Left ventricle myocardium superior (tissue), 1 donor: ENCODE measurements at places on chromosomes 6 and 20.

DNA sequence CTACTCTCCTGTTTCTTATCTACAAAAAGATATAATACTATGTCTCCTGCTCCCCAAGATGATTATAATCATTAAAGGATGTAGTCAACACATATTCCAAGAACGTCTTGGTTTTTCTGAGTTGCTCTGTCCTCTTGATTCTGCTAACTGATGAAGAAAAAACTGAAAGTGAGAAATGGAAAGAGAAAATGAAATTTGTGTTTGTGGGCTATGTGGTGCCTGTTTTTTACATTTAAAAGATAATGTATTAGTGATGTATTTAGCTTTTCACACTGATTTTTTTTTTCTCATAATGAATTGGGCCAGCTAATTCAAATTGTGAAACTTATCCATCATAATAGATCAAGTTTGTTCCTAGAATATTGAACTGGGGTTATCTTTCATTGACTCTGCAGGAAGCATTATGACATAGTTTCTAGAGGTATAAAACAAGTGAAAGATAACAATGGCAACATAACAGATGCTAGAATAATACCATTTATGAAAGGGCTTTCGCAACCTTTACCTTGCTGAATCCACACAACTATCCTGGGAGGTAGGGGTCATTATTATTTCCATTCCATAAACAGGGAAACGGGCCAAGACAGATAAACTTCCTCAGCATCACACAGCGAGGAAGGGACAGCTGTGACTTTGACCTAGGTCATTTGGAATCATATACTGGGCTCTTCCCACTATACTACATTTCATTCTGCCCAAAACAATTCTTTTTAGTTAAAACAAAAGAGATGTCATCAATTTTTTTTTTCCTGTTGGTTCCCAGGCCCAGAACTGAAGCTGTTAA is 336.7 kb downstream of the GJA1 start:
- DNase-seq: no peak

- DNase-seq: no peak
These were observed 859.0 kb downstream of the QKI start for GRCh38 chr6:164273491-164273890.

- DNase-seq: no peak
These were observed 41.1 kb upstream of the NEDD9 start for GRCh38 chr6:11273406-11274065.

GRCh38 chr6:35541836-35542235 is 29.1 kb upstream of the TULP1 start:
- DNase-seq: no peak

DNA sequence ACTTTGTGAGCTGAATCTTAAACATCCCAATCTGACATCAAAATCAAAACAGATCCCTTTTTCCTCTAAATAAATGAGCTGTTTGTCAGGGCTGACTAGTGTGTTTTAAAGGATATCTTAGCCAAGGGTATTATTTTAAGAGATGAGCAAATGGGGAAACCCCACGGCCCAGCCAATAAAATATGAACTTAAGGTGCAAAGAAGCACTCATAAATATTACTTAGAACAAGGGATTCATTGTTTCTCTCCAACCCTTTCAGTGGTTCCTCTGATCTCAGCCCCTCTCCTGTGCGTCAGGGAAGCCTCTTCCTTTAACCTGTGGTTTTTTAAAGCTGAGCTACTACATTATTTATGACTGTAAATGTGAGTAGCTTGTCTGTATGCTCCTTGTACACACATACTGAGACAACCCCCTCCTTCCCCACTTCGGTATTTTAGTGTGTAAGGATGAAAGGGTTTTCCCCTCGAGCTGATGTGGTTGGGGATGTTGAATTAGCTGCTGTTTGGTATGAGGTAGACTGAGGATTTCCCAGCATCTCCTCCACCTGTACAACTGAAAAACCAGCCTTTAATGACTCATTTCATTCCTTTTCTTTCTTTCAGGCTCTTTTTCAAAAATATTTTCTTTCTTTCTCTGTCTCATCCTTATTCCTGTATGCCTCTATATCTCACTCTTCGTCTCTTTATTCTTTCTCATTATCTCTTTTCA is 6.5 kb downstream of the BMP5 start:
- no peak for DNase-seq

- DNase-seq: no peak
These were observed 38.8 kb downstream of the ELOVL5 start for GRCh38 chr6:53309901-53310300.

DNA sequence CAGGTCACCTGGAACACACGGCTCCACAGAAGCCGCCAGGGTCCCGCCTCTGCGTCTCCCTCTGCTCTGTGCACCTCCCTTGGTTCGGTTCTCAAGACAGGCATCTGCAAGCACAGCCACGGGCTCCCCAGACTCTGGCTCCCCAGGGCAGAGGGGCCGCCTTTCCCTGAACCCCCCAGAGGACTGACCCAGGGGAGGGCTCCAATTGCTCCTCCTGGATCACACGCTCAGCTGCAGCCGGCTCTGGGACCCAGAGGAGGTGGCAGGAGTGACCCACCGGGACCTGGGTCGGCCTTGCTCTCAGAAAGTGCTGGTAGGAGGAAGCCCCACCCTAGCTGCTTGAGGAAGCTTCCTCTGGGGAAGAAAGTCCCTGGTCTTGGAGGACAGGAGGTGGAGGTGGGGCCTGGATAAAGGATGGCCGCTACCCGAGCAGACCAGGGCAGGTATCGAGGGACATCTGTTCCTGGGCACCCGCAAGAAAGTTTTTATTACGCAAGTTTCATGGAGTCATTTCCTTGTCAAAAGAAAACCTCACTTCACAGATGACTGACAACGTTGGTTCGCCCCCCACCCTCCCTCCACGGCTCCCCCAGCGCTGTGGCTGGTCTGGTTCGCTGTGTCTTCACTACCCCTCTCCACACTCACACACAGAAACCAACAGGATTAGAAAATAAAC is 103.9 kb upstream of the AFDN start:
- no peak for DNase-seq

DNA sequence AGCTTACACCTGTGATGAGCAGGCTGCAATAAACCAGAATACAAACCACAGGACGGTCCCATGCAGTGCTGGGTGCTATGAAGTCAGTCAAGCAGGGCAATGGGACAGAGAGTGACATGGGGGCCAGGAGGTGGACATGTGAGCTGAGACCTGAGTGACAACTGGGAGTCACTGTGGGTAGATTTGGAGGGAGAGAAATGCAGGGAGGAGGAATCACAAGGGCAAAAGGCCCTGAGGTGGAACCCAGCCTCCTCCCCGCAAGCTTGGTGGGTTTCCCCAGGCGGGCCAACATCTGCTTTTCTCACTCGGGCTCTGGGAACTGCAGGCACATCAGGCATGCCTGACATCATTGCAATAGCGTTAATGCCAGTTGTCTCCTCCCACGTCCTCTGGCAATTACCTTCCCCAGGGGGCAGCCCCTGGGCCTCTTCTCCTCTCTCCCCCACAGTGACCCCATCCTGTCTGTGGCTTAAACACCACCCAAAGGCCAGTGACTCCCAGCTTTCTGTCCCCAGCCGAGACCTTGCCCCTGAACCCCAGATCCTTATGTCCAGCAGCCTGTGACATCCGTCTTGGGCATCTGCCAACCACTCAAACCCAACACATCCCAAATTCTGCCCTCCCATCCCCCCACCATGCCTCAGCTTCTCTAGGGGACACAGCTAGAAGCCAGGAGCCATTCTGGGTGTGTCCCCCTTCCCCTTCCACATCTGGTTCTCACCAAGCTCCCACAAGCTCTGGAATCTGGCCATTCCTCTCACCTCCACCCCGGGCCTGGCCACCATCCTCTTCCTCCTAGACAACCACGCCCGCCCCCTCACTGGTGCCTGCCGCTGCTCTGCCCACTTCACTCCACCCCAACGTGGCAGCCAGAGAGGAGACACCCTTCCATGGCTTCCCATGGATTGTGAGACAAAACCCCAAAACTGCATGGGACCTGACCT is 28.2 kb downstream of the PDRG1 start:
- no peak for DNase-seq
